Stimulated activated CD4-positive, alpha-beta T cell treated with anti-CD3 and anti-CD28 coated beads, Interleukin-1b, Interleukin-23, amount 100 ng/mL, for 1 hour (primary cell): ENCODE measurements at places on chromosomes 12 and 14.

DNA sequence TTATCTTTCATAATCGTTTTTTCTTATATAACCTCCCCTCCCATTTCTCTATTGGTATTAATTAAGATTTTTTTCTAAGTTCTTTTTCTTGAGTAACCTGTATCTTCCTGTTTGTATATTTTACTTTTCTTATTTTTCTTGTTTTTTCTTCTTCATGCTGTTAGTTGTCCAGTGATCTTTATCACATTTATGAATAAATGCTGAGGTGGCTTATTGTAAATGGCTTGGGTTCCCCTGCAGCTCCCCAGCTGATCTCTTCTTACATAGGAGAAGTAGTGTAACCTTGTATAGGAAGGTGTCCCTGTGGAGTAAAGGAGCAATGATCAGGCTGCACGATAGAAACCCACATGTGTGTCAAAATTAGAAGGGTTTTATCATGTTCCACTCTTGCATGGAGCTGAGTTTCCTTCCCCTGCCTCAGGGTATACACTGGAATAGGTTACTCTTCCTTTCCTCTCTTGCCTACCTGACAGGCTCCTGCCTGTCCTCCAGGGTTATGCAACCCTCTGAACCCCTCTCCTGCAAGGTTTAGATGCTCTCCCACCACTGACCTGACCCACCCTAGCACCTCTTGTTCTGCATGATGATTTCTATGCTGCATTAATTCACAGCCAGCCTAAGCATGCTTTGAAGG lies 334.8 kb upstream of the RGS6 start:
- DNase-seq, result no peak

GRCh38 chr12:50971946-50972345 lies 19.6 kb downstream of the HIGD1C start:
- no peak for DNase-seq

GRCh38 chr12:30180602-30181001 lies 396.9 kb upstream of the TMTC1 start:
- no peak for DNase-seq

DNA sequence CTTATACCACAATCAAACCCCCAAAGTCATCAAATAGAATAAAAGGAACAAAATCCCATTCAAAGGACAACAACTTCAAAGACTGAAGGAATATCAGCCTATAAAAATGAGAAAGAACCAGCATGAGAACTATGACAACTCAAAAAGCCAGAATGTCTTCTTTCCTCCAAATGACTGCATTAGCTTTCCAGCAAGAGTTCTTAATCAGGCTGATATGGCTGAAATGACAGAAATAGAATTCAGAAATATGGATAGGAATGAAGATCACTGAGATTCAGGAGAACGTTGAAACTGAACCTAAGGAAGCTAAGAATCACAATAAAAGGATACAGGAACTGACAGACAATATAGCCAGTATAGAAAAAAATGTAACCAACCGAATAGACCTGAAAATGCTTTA lies 109.5 kb downstream of the SINHCAF start:
- no peak for DNase-seq

- no peak for DNase-seq
These were observed 21.5 kb upstream of the ASPG start for GRCh38 chr14:104064003-104064402.

DNA sequence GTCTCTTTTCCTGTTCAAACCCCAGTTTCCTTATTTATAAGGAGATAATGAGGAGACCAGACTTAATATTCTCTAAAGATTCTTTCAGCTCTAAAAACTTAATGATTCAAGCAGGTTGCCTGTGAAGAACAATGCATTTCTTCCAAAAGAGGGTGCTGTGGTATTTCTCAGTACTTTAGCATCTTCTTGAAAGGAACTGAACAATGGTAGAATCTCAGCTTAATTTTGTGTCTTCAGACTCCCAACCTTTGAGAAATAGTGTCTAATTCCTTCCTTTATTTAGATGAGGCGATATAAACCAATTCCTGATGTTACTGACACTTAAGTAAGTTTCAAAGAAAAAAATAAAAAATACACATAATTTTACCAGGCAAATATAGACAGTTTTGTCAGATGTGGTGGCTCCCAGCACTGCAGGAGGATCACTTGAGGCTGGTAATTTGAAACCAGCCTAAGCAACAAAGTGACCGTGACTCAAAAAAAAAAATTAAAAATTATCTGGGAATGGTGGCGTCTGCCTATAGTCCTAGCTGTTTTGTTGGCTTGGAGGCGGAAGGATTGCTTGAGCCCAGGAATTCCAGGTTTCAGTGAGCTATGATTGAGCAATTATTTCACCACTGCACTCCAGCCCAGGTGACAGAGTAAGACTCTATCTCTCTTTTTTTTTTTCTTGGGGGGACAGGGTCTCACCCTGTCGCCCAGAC lies 76.9 kb upstream of the PSMA6 start:
- no peak for DNase-seq

GRCh38 chr12:62827042-62827441 lies 107.9 kb downstream of the PPM1H start:
- no peak for DNase-seq

GRCh38 chr14:81102217-81102616 lies 118.5 kb downstream of the GTF2A1 start:
- DNase-seq, result no peak

DNA sequence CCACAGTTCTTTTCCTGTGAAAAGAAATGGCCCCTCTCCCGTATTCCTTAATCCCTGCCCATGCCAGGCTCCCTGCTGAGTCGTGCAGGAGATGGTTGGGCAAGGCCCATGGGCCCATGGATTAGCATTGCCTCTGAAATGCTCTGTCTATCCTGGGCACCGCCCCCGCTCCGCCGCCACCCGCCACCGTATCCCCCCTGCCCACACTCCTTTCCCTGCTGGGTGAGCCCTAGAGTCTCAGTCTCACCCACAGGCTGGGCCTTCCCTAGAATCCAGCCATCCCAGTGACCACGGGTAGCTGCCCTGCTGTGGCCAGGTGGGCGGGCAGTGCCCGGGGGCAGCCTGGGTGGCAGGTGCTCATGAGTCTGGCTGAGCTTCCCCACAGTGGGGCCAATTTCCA lies 50.6 kb downstream of the TSPAN11 start:
- no peak for DNase-seq

GRCh38 chr12:109127533-109128242 lies 11.3 kb downstream of the ACACB start:
- DNase-seq, result no peak

- DNase-seq, result no peak
These were observed 50.1 kb downstream of the NRXN3 start for GRCh38 chr14:78220273-78220672.

DNA sequence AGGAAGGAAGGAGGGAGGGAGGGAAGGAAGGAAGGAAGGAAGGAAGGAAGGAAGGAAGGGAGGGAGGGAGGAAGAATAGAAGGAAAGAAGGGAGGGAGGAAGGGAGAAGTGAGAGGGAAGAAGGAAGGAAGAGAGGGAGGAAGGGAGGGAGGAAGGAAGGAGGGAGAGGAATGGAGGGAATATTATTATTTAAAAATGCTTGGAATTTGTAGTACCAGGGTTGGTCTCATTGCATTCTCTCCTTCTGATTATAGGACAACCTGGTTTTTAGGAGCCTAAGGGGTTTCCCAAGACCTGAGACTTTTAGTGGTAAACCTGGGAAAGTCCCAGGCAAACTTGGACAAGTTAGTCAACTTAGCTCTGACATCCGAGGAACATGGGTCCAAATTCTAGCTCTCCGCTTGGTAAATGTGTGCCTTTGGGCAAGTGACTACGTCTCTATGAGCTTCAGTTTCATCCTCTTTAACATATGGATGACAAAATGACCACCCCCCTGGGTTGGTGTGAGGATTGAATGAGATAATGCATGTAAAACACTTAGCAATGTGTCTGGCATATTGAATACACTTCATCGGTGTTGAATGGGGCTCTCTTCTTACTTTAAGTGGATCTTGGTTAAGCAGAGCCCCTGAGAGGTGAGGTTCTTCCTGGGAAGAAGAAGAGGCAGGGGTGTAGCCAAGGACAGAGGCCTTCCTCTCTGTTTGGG lies 690.7 kb upstream of the TBX3 start:
- no peak for DNase-seq

GRCh38 chr12:90021795-90022440 lies 313.3 kb upstream of the ATP2B1 start:
- DNase-seq, result no peak

GRCh38 chr14:69043596-69044260 lies 64.6 kb upstream of the ACTN1 start:
- DNase-seq, result no peak

GRCh38 chr12:68648179-68648578 lies 37.5 kb downstream of the RAP1B start:
- DNase-seq, result no peak

DNA sequence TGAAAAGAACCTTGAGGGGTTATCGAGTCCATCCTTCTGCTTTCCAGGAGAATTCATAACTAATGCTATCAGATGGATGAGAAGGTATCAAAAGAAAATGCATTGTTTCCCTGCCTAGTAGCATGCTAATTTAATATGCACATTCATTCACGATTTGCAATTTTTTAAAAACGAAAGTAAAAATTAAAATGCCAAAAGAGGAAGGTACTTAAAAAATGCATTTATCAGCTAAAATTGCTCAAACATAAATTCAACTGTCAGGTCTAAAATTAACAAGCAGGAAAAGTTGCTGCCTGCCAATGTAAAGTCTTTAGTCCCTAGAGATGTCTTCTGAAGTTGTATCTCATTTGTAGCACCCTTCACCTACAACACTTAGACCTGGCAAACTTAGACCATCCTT lies 7.9 kb downstream of the ATF7 start:
- DNase-seq, result no peak

GRCh38 chr14:75176142-75176820 lies at the start of gene TMED10:
TSS of gene TMED10 (minus strand) at chr14:75176612. CDS start at chr14:75176579, 33 bp downstream.
- peak; percentile 81 for DNase-seq

DNA sequence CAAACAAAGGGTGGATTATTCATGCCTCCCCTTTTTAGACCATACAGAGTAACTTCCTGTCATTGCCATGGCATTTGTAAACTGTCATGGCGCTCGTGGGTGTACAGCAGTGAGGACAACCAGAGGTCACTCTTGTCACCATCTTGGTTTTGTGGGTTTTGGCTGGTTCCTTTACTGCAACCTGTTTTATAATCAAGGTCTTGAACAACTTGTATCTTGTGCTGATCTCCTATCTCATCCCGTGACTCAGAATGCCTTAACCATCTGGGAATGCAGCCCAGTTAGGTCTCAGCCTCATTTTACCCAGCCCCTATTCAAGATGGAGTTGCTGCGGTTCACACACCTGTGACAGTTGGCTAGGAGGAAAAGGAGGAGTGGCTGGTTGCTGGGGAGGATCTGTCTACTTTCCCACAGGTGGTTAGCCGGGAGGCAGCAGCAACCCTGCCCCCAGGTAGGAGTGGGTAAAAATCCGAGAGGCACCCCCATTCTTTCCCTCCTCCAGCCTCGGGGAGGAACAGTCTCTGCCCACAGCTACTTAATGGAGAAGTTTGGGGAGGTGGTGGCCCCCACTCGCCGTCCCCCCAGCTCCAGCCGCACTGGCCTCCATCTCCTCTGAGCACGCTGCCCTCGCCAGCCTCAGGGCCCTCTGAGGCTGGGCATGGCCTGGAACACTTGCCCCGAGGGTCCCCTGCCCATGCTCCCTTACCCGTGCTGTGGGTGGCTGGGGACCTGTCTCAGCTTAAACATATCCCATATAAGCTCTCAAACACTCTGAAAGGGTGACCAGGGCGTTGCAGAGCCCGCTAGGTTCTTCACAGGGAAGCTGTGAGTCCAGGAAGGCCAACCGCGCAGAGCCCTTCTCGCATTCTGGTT lies 41.7 kb downstream of the SMIM41 start:
- no peak for DNase-seq

- DNase-seq, result no peak
These were observed 228.5 kb downstream of the PTPRO start for GRCh38 chr12:15550793-15551192.

DNA sequence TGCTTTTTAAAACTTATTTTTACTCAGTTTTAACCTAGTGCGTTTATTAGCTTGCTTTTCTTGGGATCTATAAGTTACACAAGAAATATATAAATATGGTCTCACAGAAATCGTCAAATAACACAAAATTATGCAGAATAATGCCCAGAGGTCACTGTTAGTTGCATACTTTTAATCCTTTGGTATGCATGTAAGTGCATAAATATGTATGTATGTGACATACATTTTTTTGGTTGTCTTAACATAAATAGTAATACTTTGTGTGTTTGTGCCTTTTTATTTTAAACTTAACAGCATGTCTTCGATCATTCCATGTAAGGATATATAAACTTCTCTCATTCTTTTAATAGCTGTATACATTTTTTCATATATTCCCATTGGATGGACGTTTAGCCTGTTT lies 459.6 kb downstream of the PCNX1 start:
- no peak for DNase-seq

- no peak for DNase-seq
These were observed 7.4 kb downstream of the SMAGP start for GRCh38 chr12:51262758-51263177.

GRCh38 chr12:113891167-113891692 lies 74.9 kb downstream of the RBM19 start:
- DNase-seq, result no peak

GRCh38 chr12:95116773-95117172 lies 43.4 kb upstream of the NR2C1 start:
- DNase-seq, result no peak

- no peak for DNase-seq
These were observed 187.1 kb upstream of the CDKN3 start for GRCh38 chr14:54209511-54210250.

GRCh38 chr14:68133856-68134255 lies 314.3 kb downstream of the RAD51B start:
- DNase-seq, result no peak

DNA sequence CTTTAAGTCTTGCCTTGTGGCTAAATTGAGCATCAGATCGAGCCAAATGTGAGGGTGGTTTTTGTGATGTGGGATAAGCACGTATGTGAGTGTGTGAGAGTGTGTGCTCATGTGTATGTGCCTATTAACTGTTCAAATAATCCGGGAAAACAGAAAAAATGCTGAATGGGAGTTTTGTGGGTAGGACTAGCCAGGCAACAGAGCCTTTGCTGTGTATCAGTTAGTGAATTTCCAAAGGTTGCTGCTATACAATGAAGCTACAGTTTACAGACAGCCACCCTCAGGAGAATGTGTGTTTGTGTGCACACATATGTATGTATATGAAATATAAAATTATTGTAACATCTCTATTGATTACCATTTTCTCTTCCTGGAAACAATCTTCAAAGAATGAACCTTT lies 154.0 kb downstream of the SOX5 start:
- DNase-seq, result no peak

- no peak for DNase-seq
These were observed 165.6 kb downstream of the ZFP36L1 start for GRCh38 chr14:68627050-68627867.

DNA sequence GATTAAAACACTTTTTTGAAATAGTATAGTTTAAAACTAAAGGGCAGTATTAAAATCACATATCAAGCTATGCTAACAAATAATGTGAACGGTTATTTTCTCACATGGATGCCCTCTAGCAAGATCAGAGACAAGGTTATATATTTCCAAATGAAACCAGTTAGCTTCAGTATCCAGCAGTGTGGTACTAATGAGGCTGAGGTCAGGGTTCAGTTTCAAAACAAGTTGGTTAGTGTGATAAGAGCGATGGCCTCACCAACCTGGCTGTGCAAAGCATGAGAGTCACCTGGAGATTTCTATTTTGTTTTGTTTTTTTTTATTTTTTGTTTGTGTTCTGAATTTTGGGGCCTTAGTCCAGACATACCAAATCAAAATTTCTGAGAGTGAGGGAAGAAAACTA lies 352.2 kb upstream of the KITLG start:
- no peak for DNase-seq

GRCh38 chr14:73717266-73717665 lies 3.1 kb upstream of the PNMA1 start:
- DNase-seq, result no peak
